ENCODE measurements at places on chromosomes 4 and X.

GRCh38 chr4:41258783-41259182 is 2.1 kb downstream of the UCHL1 start:
- DNase-seq: peak; percentile 70

- DNase-seq: no peak
Observed at GRCh38 chr4:89162496-89162895, 51.2 kb downstream of the TIGD2 start.

DNA sequence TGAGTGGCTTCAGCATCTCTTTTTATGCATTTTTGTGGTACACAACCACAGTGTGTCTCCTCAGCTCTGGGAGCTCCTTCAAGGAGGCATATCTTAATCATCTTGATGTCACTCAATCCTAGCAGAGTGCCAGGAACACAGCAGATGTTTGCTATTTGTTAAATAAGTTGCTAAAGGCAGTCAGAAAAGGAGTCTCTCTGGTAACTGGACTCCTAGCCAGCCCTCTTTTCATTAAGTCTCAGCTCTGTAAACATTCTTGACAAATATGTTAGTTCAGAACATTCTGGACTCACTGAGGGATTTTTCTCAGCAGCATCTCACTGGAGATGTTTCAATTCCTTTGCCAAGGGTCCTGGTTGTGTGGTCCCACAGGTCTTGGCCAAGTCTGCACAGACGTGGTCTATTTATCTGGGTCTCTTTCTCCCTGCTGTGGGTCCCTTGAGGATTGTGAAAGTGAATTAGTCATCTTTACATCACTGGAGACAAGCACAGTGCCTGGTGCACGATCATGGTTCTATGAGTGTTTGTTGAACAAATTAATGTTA is 20.3 kb upstream of the FAM9C start:
- DNase-seq: peak; percentile 9

- no peak for DNase-seq
Observed at GRCh38 chrX:153612413-153612812, 13.5 kb upstream of the CCNQ start.

GRCh38 chr4:120316416-120316815 is 249.8 kb upstream of the MAD2L1 start:
- no peak for DNase-seq

- no peak for DNase-seq
Observed at GRCh38 chrX:26613956-26614355, 398.0 kb downstream of the MAGEB5 start.

DNA sequence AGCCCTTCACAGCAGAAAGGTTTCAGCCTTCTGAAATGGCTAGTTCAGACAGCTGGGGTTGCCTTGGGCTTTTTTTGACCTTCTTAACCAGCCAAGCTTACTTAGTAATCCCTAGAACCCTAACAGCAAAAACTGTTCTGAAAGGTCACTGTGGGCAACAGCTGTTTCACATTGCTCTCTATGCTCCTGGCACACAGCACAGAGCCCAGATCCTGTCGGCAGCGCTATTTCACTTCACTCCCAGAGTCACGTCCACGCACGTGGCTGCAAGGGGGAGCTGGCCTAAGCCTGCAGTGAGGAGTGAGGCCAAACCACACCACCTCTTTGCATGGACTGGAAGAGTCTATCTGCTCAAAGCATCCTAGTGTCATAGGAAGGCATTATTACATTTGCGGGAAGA is 32.0 kb upstream of the STS start:
- DNase-seq: no peak

GRCh38 chr4:26916195-26916594 is 55.6 kb downstream of the STIM2 start:
- DNase-seq: peak; percentile 20

- DNase-seq: peak; percentile 29
Observed at GRCh38 chr4:169557061-169557636, 55.2 kb downstream of the NEK1 start.

- DNase-seq: no peak
Observed at GRCh38 chrX:116435597-116435996, 809 bp upstream of the SLC6A14 start.

DNA sequence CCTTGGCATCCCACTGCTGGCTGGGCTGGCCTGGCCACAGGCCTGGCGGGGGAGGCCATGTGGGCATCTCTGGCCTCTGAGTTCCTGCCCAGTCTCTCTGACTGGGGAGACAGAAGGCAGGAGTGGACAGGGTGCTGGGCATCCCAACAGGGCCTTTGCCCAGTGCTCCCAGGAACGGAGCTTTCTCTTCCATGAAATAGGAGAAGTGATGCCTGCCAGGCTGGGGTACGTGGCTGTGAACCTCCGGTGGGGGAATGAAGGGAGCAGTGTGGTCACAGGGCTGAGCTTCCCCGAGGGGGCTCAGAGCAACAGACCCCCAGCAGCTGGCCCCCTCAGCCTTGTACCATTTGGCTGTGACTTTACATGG is 40.4 kb upstream of the HMX1 start:
- no peak for DNase-seq

- no peak for DNase-seq
Observed at GRCh38 chr4:149791851-149792250, 23.8 kb downstream of the IQCM start.

GRCh38 chrX:39161611-39162255 is 360.5 kb downstream of the MID1IP1 start:
- DNase-seq: no peak

- DNase-seq: no peak
Observed at GRCh38 chr4:20017777-20018115, 234.0 kb upstream of the SLIT2 start.

- no peak for DNase-seq
Observed at GRCh38 chr4:154307451-154307850, 184.1 kb downstream of the DCHS2 start.

DNA sequence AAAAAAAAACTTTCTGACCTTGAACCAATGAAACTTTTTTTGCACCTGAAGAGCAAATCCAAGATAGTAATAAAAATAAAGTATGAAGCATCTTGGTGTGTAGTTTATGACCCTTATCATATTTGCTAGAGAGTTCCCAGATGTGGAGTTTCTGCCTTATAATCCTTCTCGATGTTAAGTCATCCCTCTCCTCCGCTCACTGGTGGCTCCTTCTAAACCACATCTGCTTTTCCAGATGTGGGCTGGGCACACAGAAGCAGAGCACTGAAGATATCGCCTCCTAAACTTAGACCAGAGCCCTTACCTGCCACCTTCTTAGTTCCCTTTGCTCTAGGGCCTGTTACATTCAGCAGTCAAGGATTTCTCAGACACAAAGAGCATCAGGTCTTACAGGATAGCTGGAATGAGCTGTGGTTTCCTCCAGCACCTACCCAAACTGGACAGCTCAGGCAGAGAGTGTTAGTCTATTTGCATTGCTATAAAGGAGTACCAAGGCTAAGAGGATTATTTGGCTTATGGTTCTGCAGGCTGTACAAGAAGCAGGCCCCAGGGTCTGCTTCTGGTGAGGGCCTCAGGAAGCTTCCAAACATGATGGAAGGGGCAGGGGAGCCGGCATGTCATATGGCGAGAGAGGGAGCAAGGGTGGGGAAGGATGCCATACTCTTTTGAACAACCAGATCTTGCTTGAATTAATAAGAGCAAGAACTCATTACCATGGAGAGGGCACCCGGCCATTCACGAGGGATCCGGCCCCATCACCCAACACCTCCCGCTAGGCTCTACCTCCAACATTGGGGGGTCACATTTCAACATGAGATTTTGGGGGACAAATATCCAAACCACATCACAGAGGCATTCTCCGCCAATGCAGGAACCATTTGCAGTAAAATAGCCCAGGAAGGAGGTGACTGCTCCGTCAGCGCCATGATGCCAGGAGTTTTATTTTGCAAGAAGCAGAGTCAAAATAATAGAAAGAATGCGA is 75.6 kb upstream of the HELT start:
- DNase-seq: no peak

DNA sequence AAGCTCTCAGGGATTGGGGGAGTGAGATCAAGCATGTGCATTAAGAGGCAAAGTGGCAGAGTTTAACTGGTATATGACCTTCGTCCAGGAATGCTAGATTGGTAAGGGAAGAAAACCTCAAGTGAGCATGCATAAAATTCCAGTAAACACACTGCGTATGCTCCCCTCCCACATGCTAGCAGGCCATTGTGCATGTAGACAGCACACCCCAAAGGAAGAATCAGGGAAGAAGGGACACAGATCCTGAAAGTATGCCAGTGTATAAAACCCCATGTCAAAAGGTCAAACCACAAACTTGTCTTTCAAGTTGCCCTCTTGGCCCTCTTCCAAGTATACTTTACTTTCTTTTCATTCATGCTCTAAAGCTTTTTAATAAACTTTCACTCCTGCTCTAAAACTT is 405.2 kb upstream of the CNKSR2 start:
- DNase-seq: no peak

- DNase-seq: no peak
Observed at GRCh38 chr4:81712714-81713113, 241.0 kb upstream of the RASGEF1B start.

DNA sequence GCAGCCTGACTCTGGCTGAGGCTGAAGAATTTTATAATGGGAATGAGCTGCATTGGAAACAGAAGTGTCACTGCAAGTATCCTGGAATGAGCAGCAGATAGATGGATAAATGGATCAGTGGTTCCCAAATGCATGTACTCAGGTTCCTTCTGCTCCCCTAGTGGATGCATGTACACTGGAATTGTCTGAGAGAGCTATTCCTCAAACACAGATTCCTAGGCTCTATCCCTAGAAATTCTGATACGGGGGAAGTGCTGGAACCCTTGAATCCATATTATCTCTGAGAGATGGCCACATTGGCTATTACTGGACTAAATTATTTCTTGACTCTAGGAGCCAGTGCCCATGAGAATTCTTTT is 64.8 kb downstream of the TMEM131L start:
- DNase-seq: no peak

- DNase-seq: peak; percentile 59
Observed at GRCh38 chrX:103464072-103464773, 55.1 kb downstream of the RAB40A start.

- DNase-seq: no peak
Observed at GRCh38 chr4:22999419-22999818, 306.7 kb downstream of the GBA3 start.

DNA sequence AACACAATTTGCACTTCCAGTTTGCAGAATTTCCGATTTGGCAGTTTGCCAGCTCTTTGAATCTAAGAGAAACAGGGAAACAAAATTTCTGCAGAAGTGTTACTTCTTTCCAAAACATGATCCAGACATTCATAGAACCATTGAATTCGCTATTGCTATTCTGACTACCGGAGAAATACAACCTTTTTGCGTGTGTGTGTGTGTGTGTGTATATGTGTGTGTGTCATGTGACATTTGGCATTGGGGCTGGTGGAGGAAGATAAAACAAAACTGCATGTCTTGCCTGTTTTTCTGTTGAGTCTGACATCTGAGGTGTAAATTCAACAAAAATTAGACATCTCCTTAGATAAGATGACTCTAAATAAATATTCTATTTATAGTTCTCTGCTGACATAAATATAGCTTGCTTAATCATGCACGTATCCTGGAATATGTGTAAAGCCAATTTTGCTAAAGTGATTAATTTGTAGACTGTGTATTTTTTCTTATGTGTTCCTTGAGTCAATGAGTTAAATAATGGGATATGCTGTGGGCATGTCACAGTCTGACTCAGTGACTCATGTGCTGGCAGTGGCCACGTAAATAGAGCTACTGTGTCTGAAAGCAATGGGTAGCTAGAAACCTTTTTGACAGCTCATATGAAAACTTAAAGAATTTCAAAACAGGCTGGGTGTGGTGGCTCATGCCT is 98.9 kb downstream of the HPGD start:
- DNase-seq: peak; percentile 73

DNA sequence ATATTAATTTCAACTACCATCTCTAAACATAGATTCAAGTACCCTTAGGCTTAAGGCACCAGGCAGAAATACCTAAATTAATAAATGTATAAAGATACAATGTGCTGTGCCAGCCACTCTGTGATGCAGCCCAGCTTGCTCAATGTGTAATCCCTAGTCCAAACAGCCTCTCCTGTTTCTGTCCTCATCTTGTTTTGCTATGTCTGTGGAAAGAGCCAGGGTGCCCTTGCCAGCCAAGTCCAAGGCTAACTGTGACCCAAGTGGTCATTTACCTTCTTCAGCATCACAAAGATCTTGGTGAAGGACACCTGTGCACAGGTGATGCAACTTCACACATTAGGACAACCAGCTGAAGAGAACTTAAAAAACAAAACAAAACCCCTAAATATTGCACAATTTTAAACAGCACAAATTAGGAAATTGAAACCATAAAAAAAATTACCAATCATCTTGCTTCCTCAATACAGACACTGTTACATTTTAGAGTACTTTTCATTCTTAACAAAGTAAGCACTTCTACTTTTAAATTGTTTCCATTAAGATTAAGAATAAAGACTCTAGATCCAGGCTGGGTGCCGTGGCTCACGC is 89.6 kb downstream of the C4orf51 start:
- DNase-seq: no peak

DNA sequence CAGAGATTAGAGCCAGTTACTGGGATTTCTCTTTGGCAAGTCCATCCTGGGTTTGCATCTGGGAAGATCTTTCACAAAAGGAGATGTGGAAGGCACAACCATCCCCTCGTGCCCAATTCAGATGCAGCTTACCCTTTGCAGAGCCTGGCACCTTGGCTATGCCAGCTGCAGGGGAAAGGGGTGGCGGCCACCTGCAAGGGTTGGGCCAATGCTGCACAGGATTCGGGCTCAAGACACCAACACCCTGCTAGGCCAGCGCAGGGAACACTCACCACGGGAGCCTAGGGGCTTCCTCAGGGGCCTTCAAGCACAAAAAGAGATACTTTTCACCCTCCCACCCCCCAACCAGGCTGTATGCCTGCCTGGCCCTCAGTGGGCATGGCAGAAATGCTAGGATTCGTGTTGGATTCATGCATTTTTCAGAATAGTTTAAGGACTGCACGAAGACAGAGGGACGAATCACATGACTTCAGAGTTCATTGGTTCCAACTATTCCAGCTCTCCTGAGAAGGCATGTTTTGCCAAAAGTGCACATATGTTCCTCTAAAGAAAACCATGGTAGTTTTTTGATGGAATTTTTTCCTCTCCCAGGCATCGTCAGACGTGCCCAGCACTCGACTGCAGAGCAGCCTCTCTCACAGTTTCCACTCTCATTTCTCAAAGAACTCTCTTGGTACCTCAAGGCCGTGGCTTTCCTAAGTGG is 94.4 kb downstream of the PHKA2 start:
- DNase-seq: no peak
